ENCODE measurements at places on chromosomes 4 and X.

GRCh38 chr4:102180046-102180445 is 165.2 kb downstream of the SLC39A8 start:
- DNase-seq, result no peak

DNA sequence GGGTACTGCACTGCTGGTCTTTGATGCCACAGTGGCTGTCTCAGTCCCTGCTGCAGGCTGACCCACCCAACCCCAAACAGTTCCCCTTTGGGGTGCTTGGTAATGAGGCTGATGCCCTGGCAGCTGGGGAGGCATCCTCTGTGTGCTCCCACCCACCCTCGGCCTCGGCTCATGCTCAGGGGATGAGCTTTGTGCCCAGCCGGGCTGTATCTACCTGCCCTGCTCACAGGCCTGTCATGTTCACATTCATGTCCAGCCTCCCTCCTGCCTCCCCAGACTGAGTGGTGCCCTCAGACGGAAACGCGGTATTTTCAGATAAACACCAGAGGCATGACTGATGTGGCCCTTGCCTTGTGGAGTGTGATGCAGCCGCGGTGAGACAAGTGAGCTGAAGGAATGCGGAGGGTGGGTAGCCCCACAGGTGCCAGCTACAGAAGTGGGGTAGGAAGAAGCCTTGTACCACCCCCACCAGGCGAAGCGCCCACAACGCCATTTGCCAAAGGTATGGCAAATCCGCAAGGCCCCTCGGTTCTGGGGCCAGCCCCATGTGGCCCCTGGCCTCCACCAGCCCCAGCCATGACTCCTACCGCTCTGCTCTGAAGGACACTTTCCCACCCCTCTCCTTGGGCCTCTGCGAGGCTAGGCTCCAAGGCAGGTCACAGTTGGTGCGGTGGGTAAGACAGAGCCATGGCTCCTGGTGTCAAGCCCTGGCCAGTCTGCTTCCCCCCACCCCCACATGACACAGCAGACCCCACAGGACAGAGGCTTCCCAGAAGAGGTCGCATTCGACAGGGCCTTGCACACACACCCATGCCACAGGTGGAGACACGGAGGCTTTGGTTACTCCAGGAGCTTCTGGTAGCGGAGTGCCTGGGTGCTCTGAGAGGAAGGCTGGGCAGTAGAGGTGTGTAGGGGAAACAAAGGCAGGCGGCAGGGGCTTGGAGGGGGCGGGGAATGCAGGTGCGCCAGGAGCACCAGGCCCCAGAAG is 1.8 kb upstream of the RENBP start:
- DNase-seq, result no peak

DNA sequence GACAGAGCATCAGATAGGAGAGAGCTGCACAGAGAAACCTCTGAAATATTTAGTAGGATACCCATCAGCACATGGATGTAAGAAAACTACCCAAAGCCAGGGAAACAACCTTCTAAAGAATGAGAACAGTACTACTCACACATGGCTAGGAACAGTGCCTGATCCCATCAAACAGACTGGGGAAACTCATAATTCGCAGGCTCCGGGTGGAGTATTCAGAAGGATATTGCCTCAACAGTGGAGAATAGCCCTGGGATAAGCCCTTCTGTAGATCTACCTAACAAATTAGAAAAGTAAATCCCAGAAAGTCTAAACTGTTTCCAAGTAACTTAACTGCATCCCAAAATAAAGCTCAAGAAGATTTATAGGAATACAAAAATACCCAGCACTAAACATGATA is 17.8 kb downstream of the RCHY1 start:
- no peak for DNase-seq

- DNase-seq, result no peak
Measured at GRCh38 chr4:108947526-108947925, 184.7 kb upstream of the ETNPPL start.

GRCh38 chrX:68419975-68420374 is 13.3 kb downstream of the OPHN1 start:
- DNase-seq, result no peak

- no peak for DNase-seq
Measured at GRCh38 chrX:99469439-99469838, 940.6 kb downstream of the PCDH19 start.

- DNase-seq, result no peak
Measured at GRCh38 chr4:37715889-37716402, 29.8 kb upstream of the RELL1 start.

GRCh38 chrX:134452596-134452995 is 7.4 kb upstream of the HPRT1 start:
- DNase-seq, result no peak
